Stimulated activated CD4-positive, alpha-beta T cell treated with anti-CD3 and anti-CD28 coated beads, Interleukin-15, amount 100 ng/mL, for 1 hour (primary cell): ENCODE measurements at places on chromosomes 2 and 18.

DNA sequence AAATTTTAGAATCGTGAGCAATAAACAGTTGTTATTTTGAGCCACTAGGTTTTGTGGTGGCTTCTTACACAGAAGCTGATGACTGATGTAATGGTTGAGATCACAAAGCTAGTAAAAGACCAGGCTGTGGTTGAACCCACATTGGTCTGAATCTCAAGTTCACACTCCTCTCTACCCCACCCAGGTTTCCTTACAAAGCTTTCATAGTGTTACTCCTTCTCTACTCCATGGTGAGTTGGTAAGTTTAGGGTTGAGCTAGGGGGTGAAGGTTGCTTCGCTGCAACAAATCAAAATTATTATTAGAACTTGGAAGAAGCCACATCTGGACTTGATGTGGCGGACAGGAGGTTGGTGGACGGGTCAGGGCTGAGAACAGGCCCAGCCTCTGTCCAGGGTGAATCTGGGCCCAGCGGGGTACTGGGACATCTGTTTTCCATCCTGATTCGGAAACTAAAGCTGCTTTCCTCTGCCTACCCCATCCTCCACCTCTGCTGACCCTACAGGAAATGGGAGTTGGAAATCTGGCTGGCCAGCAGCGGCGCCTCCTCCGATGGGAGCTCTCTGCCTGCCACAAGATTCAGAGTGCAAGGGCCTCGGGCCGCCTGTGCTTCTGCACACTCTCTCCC is 86.3 kb downstream of the ZFP36L2 start:
- no peak for DNase-seq

DNA sequence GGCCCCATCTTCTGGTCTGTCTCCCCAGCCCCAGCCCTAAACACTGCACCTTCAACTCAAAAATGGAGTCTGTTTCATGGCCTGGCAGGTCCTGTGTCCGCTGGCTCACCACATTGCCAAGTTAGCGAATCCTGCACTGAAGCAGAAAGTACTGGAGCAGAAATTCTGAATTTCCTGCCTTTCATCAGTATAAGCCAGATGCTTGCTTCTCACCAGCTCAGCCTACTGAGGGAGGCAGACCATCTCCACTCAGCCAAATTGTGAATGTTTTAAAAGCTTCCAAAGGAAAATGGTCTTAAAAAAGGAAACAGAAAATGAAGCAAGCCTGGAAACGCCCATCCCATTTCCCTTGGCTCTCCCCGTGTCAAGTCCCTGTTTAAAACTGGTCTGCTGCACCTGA is 157.8 kb downstream of the C1D start:
- DNase-seq, result no peak

- DNase-seq, result no peak
These were observed 243.5 kb downstream of the ANAPC1 start for GRCh38 chr2:111640480-111640879.

DNA sequence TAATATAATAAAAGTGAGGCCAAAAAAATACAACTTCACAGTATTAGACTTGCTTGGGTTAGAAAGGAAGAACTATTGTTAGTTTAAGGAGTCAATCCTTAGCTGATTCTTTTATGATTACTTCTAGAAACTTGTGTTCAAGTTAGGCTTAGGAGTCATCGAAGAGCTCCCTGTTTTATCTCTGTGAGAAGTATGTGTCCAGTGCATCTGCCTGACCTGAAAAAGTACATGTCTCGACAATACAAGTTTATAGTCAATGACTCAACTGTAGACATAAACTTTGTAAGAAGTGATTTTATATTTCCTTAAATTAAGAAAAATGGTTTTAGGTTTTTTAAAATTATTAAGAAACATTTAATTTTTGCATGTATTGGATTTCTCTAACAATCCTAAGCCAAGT is 571.2 kb downstream of the ZEB2 start:
- no peak for DNase-seq

GRCh38 chr2:240873805-240874714 is 5.4 kb downstream of the AGXT start:
- no peak for DNase-seq

DNA sequence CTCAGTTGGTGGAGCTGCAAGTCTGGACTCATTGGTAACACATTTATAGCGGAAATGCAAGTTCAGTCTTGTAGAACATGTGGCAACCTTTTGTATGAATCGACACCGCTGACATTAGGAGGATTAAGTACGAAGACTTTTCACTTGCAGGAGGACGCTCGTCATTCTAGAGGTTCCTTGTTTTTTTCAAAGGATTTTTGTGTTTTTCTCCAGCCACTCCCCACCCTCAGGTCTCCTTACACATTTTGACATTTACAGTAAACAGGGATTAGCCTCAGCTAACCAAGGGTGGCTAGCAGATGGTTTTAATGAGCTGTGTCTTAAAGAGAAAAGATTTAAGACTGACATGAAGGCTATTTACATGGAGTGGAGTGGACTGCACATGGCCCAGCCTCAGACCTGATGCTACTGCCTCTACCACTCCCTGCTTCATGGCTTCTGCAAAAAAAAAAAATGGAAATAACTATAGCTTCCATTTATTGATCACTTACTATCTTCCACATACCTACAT is 173.8 kb downstream of the TRIB2 start:
- DNase-seq, result no peak

DNA sequence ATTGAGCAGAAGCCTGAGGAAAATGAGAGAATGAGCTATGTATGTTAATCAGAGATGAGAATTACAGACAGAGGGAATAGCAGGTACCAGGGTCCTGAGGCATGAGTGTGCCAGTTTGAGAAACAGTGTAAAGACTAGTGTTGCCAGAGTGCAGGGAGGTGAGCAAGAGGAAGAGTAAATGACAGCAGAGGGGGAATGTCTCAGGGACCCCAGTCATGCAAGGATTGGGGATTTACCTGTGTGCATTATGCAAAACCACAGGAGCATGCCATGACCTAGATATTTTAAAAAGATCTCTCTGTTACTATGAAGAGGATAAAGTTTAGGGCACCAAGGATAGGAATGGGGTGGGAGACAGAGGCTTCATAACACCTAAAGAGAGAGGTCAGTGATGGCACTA is 72.1 kb downstream of the TTC32 start:
- DNase-seq, result no peak

DNA sequence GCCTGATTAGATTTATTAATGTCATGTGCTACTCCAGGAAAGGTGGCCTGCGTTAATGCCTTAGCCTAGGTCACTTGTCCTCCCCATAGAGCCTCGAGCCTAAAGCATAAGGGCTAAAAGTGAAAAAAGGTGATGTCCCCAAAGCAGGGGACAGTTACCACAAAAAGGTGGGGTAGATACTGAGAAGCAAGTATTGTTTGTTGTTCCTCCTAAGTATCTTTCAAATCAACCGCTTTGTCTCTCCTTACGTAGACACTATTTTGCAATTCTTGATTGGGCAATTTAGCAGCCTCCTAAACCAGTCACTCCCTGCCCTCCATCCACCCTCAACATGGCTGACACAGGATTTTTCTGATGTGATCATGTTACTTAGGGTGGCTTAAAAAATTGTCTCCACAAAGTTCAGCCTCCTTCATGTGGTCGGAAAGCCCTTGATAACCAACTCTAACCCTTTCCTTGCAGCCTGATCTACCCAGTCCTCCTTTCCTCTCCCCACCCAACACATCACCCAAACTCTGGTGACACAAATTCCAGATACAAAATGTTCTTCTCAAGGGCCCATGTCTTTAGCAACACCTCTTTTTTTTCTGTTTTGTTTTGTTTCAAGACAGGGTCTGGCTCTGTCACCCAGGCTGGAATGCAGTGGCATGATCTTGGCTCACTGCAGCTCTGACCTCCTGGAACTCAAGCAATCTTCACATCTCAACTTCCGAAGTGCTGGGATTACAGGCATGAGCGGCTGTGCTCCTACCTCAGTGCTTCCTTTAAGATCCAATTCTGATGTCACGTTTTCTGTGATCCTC is 6.9 kb downstream of the INHA start:
- DNase-seq, result no peak

GRCh38 chr2:179614121-179614520 is 247.3 kb downstream of the ZNF385B start:
- DNase-seq, result no peak

GRCh38 chr2:240539906-240540305 is 17.9 kb downstream of the ANKMY1 start:
- no peak for DNase-seq

DNA sequence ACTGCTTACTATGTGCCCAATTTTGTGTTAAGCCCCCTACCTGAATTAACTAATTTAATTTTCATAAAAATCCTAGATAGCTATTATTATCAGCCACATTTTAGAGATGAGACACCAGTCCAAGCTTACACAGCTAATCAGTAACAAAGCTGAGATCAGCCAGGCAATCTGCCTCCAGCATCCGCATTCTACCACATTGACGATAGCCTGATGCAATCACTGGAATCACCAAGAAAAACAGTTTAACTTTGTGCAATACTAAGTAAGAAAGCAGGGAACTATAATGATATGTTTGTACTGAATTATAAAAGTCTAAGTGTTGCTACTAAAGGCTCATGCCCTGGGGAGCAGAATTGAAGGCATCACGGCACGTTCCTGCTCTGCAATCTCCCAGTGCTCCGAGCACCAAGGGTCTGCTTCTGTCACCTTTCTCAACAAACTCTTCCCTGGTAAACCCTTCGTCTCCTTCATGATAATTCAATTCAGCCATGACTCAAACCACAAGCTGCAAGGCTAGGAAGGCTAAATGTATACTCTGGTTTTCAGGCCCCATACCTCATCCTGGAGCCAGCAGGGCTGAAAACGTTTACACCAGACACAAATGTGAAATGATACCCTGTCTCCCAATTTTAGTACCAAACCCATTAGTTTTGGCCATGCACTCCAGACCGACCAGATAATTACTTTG is 19.4 kb downstream of the KANSL3 start:
- DNase-seq, result no peak

DNA sequence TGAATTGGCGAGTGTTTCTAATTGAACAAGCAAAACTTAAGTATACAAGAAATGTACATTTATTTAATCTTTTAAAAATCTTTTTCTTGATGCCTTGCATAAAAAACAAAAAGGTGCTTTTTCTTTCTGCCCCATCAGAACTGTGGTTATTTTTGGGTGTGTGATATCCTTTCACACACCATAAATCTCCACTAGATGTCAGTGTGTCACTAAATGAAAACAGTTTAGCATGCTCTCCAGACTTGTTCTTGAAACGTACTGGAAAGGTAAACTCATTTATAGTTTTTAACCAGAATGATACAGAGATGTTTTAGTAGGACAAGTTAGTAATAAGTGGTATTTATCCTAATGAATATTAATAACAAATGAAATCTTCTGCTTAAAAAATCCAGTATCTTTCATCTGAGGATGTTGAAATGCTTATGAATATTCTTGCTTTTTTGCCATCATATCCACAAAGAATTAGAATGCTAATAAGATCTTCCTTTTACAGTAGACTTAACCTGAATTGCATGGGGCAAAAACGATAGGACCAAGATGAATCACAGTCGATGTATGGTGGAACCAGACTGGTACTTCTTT is 96.8 kb downstream of the UBE2E3 start:
- no peak for DNase-seq

GRCh38 chr2:240350696-240351087 is 84.8 kb upstream of the GPC1 start:
- DNase-seq, result no peak

DNA sequence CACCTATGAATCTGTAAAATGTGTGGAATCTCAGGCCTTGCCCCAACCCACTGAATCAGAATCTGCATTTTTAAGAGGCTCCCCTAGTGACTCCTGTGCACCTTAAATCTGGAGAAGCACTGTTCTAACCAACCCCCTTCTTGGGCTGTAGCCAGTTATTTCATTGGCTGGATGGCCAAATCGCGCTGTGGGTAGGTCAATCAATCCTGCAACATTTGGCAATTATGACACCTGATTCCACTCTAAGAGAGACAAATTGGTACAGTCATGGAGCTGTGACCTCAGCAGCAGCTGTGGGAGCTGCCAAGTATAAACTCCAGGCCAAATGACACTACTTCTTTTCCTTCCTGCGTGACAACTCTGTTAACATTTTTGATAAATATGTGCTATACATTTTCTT is 208.7 kb downstream of the CLIP4 start:
- DNase-seq, result no peak

DNA sequence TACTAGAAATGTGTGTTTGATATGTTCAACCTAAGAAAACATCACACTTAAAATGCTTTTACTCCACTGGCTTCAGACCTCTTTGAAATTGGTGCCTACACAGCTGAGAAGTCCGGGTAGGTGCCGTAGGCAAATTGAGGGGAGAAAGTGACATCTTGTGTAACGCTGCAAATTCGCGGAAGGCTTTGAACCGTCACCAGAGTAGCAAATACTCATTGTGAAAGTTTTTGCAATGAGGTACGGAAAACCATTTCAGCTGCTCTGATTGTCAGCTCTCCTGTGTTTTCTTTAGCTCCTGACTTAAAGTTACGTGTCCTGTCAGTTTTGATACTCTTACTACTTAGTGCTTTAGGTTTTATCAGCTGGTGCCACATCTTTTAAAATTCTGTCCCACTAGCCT is 224.5 kb downstream of the FAM210A start:
- DNase-seq, result no peak

DNA sequence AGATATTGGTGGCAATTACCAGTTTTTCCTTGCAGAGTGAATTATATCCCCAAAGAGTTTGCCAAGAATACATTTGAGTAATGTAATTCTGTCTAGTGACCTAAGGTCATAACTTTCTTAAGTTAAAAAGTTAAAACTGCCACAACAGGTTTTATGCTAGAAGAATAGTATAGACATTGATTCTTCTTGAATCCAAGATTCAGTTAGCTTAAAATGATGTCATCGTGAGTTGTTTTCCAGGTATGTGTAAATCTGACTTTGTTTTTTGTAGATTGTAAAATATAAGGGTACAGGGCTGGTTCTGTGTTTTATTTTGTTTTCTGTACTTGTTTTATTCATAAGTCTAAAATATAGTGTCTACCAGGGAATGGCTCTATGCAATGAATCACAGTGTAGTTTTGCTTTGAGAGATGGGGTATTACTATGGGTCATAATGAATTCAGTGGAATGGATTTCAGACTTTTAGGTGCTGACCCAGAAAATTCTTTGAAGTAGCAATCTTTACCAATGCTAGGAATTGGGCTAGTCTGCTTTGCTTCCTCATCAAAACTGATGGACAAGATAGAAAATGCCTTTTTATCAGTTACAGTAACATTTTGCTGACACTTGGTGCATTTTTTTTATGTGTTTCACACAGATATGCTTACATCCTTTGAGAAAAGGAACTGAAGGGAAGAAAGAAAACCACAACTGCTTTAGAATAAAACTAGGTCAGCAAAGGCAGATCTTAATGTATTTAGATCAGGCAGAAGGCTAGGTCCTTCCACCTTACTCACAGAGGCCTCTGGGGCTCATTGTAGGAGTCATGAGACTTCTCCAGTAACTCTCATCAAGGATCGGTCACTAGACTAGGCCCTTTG is 20.8 kb upstream of the MGAT5 start:
- DNase-seq, result no peak

- DNase-seq, result no peak
These were observed 6.9 kb upstream of the TRAF3IP1 start for GRCh38 chr2:238313289-238313990.

- DNase-seq, result no peak
These were observed 11.7 kb upstream of the ITSN2 start for GRCh38 chr2:24372033-24372432.

GRCh38 chr18:21191596-21192307 is 50.3 kb upstream of the GREB1L start:
- DNase-seq, result no peak

GRCh38 chr2:119174216-119174992 is 15.9 kb upstream of the C1QL2 start:
- peak; percentile 25 for DNase-seq

- no peak for DNase-seq
These were observed 23.4 kb upstream of the CREG2 start for GRCh38 chr2:101410746-101411145.
